ENCODE measurements at places on chromosomes 7 and 10.

- no peak for DNase-seq
Measured at GRCh38 chr7:82722946-82723345, 279.4 kb upstream of the CACNA2D1 start.

DNA sequence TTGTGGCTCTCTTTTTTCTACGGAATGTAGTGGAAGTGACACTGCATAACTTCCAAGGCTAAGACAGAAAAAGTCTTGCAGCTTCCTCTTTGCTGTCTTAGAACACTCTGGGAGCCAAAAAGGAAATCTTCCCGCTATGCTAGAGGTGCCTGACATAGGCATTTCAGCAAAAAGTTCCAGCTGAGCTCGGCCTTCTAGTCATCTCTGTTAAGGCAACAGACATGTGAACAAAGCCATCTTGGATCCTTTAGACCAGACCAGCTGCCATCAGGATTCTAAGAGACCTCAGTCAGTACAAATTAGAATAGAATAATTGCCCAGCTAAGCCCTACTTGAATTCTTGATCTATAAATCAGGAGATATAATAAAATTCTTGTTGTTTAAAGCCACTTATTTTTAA lies 16.3 kb upstream of the COL1A2 start:
- no peak for DNase-seq

DNA sequence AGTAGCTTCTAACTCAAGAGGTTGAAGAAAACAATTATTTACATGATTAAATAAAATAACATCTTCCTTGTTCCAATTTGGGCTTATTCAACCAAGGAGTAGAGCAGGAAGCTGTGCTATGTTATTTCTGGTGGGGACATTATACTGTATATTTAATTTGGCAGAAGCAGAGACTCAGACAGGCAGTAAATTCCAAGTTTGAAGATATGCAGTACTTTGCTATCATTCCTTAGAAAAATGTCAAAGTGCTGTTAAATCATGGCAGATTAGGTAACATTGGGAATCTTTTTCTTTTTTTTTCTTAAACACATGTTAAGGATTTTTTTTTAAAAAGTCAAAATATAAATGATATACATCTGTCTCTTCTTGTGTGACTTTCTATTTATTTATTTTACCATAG lies 190.1 kb downstream of the SUGCT start:
- no peak for DNase-seq

DNA sequence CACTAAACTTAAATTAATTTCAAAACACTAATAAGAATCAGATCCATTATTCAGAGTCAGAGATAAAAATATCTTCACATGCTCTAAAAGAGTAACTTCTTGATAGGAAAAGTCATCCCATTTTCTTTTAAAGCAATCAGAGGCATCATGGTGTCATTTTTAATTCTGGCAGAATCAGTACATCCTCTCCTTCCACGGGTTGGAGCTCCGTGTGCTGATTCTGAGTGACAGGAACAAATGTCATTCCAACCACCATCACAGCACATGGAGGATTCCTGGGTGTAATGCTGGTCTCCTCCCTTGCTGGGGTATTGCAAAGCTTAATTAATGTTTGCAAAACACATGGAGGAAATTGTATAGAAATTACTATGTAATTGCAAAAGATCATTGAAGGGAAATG lies 114.5 kb upstream of the IMMP2L start:
- DNase-seq = no peak

DNA sequence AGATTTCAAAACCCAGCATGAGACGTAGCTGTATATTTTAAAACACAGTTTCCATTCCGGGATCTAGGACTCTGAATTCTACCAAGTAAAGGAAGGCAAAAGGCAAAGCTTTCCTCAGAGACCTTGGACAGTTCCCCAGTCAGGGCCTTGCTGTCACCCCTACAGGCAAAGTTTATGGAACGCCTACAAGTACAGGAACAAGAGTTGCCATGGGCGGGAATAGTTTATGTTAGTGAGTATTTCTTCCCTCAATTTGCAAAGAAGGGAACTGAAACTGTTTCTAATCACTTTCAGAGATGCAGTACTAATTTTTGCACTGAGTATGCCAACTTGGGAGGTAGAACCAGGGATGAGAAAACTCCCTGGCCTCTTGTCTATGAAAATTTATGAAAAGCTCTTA lies 68.2 kb upstream of the LRGUK start:
- no peak for DNase-seq

Data from stimulated activated CD4-positive, alpha-beta T cell treated with anti-CD3 and anti-CD28 coated beads, TNF-alpha, amount 100 ng/mL, for 1 hour (primary cell).